ENCODE measurements at places on chromosomes 6 and 20.

GRCh38 chr6:15501826-15502445 lies 160.9 kb downstream of the DTNBP1 start:
- DNase-seq, result no peak

- DNase-seq, result no peak
Measured at GRCh38 chr20:39849664-39850063, 839.4 kb downstream of the MAFB start.

DNA sequence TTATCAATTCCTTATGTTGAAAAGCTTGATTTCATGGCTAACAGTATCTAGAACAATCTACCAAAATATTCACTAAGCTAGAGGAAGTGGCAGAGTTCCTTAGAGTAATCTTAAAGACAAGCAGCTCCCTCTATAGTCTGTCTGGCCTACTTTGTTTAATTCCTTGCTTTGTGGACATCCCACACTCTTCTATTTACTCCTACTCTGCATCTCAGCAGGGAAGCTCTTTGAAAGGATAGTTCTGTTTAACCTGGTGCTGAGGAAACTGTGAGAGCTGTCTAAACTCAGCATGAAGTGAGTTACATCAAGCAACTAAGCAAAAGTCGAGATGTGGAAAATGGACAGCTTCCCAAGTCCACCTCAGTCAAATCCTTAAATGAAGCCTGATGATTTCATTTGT lies 4.3 kb downstream of the REV3L start:
- DNase-seq, result no peak

GRCh38 chr6:74834967-74835366 lies 370.9 kb downstream of the COL12A1 start:
- no peak for DNase-seq

GRCh38 chr6:27206806-27207205 lies 40.7 kb upstream of the PRSS16 start:
- no peak for DNase-seq

DNA sequence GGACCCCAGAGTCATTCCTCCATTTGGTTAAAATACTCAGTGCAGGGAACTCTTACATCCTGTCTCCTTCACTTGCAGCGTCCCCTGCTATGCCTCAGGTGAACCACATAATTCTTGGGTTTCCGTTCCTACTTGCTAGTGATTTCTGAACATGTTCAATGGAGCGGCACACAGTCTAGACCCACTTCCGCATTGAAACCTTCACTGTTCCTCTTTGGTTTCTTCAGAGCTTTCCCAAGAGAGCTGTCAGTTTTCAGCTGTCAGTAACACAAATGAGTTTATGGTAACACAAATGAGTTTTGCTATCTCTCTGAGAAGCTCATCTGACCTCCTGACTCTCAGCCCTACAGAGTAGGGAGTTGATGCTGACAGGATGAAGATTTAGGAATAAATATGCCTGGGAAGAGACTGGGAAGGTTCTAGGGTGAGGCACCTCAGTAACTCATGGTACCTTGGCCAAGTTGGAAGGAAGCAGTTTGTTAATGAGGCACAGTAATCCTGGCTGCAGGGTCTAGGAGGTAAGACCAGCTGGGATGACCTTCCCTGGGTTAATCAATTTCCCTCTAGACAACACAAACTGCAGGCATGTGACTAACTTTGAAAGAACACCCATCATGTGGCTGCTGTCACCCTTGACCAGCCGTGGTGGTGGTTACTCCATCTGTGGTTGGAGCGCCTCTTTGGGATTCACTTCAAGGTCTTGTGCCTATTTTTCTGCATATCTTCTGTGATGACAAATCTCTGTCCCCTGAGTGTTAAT lies 5.4 kb downstream of the SYS1 start:
- DNase-seq, result no peak

DNA sequence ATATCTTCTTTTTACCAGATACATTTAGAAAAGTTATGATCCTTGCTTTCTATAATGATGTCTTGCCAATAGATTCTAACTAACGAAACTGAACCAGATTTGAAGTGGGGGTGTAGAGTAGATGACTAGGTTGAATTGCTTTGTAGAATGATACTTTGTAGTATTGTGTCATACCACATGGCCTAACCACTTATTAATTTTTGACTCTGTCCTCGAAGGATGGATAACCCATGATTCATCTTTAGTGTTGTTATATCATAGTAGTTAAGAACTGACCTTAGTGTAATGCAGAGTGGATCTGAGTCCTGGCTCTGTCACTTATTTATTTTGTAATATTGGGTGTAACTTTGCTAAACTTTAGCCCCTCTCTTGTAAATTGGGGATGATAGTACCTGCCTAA lies 4.5 kb downstream of the PHF3 start:
- DNase-seq, result no peak

- DNase-seq, result no peak
Measured at GRCh38 chr6:97312241-97312640, 29.2 kb upstream of the MMS22L start.

GRCh38 chr6:102501615-102502014 lies 1108.1 kb downstream of the GRIK2 start:
- no peak for DNase-seq

GRCh38 chr6:50288881-50289280 lies 239.2 kb upstream of the DEFB112 start:
- no peak for DNase-seq

Data from activated naive CD8-positive, alpha-beta T cell treated with anti-CD3 and anti-CD28 coated beads, Interleukin-2, amount 50 U/mL, for 16 hours (primary cell).